ENCODE measurements at places on chromosomes 2 and 18.
A peak's percentile ranks its signal among the peaks of the same experiment; 100 is the strongest.

DNA sequence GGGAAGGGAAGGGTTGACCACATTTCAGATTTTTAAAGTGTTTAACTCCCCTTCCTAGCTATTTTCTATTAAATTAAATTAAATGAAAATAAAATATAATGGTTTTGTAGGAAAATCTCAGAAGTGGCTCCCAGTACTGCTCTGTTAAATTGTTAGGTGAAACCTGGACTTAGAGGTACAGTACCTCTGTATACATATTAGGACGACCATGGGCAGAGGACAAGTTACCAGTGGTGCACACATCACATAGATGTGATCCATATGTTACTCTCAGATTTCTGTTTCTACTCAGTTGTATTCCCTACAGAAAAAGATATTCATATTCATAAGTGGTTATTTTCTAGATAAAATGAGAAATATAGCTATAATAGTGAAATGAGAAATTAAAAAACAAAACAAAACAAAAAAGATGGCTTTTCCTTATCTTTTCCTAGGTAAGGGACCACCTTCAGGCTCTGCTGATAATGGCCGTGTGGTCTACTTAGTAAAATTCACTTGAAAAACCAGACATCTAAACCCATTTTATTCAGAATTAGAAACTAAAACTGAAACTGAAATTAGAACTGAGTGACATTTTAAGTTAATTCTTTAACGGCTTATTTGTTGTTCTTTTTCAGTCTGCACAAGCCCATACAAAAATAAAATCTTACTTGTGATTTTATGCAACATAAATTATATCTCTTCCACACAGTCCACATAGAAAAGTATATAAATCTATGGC, 832.5 kb upstream of the CHAC2 start:
- no peak for DNase-seq

DNA sequence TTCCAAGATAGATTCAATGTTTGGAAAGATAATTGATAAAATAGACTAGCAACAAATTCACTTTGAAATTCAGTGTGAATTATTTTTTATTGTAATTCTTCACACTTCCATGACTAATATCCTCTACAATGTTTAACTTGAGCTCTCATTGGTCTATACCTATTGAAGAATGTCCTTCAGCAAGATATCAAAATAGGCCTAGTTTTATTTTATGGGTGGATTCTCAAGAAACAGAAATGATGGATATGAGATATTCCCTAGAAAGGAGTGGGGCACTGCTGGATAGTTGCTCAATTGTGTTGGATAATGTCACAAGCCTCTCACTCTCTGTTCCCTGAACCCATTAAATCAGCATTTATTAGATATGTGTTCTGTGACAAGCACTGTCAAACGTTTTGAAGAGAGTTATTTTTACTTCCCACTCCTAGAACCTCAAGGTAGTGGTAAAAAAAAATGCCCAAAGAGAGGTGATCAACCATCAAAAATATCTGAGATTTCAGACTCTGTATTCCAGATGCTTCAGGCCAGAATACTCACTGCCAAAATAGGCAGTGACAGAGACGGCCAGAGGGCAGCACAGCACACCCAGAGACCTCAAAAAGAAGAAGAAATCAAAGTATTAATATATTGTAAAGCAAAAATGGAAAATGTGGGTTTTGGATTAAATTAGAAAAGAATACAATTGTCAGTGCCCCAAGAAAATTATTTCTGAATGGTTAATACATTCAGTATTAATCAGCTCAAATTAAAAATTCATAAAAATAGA, 87.5 kb downstream of the TRIB2 start:
- DNase-seq, result no peak

- DNase-seq, result no peak
Observed at GRCh38 chr2:236888794-236889780, 196.6 kb upstream of the COPS8 start.

- DNase-seq, result no peak
Observed at GRCh38 chr2:151417650-151418049, 7.9 kb downstream of the RIF1 start.

DNA sequence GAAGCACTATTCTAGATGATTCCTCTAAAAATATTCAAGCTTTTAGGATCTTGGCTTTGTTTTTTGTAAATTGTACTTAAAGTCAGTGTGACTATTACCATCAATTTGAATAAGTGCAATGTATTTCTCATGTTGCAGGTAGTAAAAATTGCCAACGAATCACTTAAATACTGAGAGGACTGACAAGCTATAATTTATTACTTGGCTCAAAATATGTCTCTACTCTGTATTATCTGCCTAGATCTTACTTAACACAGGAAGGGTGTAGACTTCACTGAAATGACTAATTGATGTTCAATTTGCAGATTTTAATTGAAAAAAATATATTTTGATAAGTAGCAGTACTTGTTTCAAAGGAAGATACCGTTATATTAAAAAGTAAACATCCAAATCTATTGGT, 202.3 kb downstream of the SLC8A1 start:
- DNase-seq, result no peak

GRCh38 chr2:53769318-53769945, 1.8 kb downstream of the CHAC2 start:
- DNase-seq, result no peak

GRCh38 chr2:86785456-86785855, 5.3 kb downstream of the CD8A start:
- DNase-seq, result no peak

DNA sequence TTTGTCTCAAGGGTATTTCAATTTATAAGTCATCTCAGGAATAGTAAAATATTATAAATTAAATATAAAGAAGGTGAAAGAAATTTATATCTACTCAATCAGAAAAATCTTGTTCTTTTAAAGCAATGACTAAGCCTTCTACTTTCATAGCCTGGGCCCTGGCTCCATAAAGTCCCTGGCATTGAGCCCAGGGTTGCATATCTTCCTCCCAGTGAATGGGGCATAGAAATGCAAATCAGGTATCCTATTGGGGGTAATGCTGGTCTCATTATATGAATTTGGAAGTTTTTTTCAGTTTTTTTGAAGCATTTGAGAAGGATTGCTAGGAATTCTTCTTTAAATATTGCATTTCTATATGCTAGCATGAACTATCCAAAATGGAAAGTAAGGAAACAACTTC, 73.9 kb upstream of the MC2R start:
- no peak for DNase-seq

DNA sequence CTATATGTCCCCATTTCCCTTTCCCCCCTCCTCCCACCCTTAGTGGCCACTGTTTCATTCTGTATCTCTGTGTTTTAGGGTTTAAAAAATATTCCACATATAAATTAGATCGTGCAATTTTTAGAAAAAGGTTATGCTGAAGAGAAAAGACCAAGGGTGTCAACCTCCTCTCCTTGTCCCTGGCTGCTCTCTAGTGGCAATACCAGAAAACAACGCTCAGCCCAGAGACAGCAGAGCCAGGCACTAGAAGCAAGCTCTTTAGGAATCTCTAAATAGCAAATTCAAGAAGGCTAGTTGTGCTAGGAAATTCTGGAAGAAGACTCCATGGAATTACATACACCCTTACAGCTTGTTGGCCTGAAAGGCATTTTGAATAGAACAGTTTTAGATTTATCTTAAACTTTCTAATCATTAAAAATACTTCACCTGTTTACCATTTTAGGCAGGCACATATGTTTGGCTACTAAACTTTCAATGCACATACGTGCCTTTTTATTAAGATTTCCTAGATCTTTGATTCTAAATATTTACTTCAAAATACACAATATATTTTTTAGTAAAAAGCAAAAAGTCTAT, 35.1 kb upstream of the RASGRP3 start:
- peak; percentile 66 for DNase-seq

GRCh38 chr2:51981783-51982182, 949.9 kb upstream of the NRXN1 start:
- DNase-seq, result no peak

- DNase-seq, result no peak
Observed at GRCh38 chr2:134462275-134462674, 208.4 kb downstream of the MGAT5 start.

GRCh38 chr2:82657106-82657505, 1802.0 kb downstream of the SUCLG1 start:
- DNase-seq, result no peak

GRCh38 chr18:711310-711656, 1.1 kb downstream of the ENOSF1 start:
- no peak for DNase-seq

- DNase-seq, result no peak
Observed at GRCh38 chr2:134402410-134402809, 148.5 kb downstream of the MGAT5 start.

GRCh38 chr2:12197133-12197532, 450.7 kb downstream of the LPIN1 start:
- no peak for DNase-seq

- DNase-seq, result no peak
Observed at GRCh38 chr2:33788044-33788443, 188.9 kb upstream of the FAM98A start.

- peak; percentile 20 for DNase-seq
Observed at GRCh38 chr18:47036298-47036874, 965 bp upstream of the ELOA2 start.

- DNase-seq, result no peak
Observed at GRCh38 chr2:218920504-218920903, 39.0 kb upstream of the CDK5R2 start.

DNA sequence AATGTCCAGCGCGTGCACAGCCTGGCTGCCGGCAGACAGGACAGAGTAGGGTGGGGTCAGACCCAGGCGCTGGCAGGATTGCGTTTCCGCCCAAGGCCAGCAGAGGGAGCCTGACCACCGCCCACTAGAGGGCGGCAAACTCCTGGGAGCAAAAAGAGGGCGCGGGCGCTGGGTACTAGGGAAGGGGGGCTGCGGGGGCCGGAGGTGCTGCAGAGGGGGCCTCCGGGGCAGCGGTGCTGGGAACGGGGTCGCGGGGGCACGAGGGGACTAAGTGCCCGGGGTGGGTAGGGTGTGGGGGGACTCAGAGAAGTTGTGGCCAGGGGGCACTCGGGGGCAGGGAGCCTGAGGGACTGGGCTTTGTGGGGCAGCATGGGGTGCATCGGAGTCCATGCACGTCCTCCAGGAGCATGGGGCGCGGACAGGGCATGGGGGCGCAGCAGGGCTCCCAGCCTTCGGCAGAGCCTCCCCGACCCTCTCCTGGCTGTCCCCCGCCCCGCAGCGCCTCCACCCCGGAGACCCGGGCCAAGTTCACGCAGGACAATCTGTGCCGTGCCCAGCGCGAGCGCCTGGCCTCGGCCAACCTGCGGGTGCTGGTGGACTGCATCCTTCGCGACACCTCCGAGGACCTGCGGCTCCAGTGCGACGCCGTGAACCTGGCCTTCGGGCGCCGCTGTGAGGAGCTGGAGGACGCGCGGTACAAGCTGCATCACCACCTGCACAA, 3.2 kb downstream of the TEKT4 start:
- DNase-seq, result peak; percentile 23

DNA sequence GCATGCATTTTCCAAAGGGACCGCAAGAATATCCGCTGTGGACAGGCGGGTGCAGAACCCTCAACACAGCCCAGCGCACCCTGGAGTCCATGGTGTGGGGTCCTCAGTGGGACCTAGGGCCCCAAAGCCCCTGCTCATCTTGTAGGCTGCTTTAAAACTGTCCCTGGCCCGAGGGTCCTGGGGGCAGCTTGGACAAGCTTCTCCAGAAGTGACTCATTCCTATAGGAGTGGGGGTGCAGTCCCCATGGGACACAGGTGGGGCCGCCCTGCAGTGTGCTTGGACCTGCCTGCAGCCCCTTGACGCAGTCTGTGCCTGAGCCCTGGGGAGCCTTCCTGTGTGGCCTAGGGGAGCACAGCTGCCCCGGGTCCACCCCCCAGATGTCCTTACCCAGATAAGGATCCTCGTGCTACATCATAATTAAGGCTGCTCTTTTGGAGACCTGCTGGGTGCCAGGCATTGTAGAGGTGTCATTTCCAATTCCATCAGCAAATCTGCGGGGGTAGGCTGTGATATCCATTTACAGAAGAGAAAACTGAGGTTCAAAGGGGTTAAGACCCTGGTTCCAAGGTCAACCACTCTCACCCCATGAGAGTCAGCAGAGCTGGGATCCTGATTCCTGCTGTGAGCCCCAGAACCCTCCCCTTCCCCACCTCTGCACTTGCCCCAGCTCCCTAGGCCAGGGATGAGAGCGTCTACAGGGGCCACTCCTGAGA, 1.7 kb upstream of the HS6ST1 start:
- DNase-seq, result no peak

DNA sequence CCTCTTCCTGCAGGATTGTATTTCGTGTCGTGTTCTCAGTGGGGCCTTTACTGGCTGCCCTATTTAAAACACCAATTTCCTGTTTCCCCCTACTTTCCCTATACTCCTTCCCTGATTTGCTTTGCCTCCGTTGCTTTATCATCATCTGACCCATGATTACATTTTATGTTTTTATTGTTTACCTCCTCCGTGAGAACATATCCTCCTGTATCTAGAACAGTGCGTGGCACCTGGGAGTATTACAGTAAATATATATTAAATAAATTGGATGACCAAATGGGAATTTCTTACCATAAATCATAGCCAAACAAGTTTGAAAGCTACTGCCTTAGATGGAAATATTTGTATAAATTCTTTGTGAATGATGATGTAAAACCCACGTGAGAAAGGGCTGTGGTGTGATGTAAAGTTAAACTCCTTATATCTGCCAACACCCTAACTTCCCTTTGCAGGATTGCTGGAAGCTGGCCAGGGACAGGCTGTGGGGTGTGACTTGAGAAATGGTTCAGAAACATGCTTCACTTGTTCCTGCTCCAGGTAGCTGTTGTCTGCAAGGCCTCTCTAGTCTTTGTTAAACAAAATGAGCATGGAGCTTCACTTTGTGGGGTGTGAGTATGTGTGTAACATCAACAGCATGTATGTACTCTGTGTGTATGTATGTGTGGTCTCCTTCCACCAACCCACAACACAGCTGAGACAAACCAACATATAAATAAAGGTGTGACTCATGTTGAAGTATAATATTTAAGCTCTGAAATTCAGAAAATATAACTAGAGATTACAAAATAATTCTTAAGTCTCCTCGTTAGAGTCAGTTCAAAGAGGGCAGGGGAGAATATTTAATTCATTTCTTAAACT, 40.3 kb downstream of the LHCGR start:
- no peak for DNase-seq

GRCh38 chr2:41869542-41870264, 178.1 kb upstream of the PKDCC start:
- peak; percentile 43 for DNase-seq

- no peak for DNase-seq
Observed at GRCh38 chr2:99356853-99357252, 19.7 kb downstream of the EIF5B start.

DNA sequence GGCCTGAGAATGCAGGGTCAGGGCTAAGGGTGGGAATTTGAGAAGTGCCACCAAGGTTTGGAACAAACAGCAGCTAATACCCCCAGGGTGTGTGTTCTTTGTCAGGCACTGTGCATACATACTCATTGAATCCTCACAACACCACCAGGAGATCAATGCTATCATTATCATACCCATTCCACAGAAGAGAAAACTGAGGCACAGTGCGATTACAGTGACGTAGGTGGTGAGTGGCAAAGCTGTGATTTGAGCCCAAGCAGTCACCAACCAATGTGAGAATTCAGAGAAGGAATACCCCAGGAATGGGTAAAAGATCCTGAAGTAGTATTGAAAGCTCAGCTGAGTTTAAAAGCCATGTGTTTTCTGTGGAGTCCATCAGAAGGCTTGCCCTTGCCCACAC, 281.6 kb upstream of the MGAT5 start:
- DNase-seq, result no peak

GRCh38 chr2:54947646-54948045, 102.6 kb downstream of the RTN4 start:
- DNase-seq, result no peak

- DNase-seq, result no peak
Observed at GRCh38 chr18:79278896-79279295, 116.8 kb upstream of the NFATC1 start.

- DNase-seq, result peak; percentile 60
Observed at GRCh38 chr2:219119422-219120043, 41.1 kb downstream of the NHEJ1 start.
